ENCODE measurements at places on chromosomes 3 and 15.
A peak's percentile ranks its signal among the peaks of the same experiment; 100 is the strongest.

- DNase-seq, result no peak
These were observed 34.9 kb downstream of the ABHD2 start for GRCh38 chr15:89123181-89123525.

- peak; percentile 21 for DNase-seq
These were observed at the start of gene ARMC8 for GRCh38 chr3:138187296-138188012. ARMC8 (plus strand) TSS chr3:138187301; CDS start chr3:138187555, 254 bp downstream.

DNA sequence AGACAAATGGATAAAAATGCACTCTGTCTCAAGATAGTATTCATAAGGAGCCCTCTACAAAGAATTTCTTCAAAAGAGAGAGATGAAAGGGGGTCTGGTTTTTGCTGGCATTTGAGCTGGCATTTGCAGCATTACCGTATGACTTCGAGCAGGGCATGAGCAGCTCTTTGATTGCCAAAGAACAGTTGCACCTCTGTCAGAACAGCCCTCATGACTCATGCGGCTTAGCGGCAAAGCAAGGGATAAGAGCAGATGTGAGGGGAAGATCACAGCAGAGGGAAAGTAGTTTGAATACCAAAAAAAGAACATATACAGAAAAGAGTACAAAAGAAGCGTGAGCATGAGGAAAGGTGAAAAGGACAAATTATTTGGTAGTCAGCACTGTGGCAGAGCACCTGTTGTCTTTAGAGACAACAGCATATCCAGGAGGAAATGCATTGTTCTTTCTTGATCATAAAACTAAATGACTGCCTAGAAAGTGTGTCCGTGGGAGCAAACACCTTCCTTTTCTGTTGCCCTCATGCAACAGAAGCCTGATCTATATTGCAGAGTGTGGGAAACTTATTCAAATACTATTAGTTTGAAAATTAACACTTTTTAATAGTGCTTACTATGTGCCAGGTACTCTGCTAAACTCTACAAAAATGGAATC lies 80.5 kb upstream of the SLC24A5 start:
- DNase-seq, result no peak

- no peak for DNase-seq
These were observed 471.5 kb upstream of the CADM2 start for GRCh38 chr3:84487296-84487695.

GRCh38 chr3:197682713-197683112 lies 54.0 kb downstream of the RUBCN start:
- no peak for DNase-seq

DNA sequence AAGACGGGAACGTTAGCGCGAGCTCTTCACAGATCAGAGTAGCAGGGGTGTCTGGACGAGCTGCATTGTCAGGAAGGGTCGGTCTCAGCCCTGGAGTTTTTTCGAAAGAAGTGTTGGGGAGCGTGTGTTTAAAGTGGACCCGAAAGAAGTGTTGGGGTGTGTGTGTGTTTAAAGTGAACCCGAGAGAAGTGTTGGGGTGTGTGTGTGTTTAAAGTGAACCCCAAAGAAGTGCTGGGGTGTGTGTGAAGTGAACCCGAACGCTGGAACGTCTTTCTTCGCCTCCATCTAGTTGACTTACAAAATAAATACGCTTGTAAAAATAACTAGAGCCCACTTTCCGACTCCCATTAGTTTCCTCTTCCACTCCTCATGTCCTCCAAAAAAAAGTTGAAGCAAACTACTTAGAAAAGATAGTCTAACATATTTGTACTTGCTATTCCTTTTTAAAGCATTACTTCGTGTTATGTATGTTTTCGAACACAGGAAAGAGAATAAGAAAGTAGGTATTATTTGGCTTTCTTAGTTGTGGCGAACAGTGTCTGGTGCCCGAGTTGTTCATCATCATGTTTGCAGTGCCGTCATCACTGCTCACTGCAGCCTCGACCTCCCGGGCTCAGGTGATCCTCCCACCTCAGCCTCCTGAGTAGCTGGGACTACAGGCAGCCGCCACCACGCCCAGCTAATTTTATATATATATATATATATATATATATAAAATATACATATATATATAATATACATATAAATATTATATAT lies 1.0 kb downstream of the LRCH3 start:
- peak; percentile 37 for DNase-seq

DNA sequence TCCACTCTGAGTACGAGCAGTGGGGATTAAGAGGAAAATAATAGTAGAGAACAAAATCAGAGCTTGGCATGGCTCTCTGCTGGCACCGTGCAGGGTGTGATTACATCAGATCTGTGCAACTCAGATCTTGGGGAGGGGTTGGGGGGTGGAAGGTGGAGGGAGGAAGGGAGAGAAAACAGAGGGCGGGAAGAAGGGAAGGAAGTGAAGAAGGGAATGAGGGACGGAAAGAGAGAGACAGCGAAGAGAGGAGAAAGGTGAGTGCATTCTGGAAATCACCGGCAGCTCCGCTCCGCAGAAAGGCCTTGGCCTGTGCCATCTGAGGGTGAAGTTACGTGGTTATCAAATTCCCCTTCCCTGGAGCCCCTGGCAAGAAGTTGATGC lies 31.0 kb upstream of the ADAMTS17 start:
- DNase-seq, result no peak

DNA sequence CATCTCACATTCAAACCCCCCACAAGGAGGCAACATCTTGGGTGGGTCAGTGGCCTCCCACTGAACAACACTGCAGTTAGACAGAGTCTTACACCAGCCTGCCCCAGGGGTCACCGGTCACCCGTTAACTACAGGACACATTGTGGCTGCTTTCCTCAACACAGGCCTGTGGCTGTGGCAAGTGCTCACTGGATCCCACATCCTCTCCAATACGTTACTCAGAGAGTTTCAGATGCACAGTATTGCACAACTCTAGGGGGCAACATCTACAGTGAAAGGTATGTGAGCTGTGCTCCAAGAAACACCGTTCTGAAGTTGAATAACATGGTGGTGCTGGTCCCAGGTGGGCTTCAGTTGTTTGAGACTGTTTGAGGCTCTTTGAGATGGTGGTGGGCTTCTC lies 41.0 kb downstream of the CTDSPL start:
- DNase-seq, result peak; percentile 43

DNA sequence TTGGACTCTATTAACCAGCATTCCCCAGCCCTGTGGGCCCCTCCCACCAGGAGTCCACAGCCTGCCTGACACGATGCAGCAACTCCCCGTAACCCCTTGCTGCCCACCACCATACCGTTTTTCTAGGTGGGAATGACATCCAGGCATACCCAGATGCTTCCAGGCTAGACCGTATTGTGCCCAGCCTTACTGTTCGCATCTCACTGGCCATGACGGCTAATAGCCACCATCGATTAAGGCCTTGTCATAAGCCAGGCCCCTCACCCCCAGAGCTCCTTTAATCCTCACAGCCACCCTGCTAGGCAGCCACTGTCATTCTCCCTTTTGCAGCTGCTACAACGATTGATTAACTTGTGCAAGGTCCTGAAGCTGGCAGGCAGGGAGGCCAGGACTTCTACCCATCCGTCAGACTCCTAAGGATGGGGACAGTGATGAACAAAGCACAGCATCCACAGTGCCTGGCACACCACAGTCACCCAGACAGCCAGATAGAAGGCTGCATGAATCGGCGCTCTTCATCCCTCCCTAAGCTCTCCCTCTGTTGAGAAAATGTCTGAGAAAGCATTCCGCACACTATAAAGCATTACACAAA lies 60.0 kb upstream of the FLNB start:
- no peak for DNase-seq

Data from activated CD4-positive, alpha-beta T cell treated with anti-CD3 and anti-CD28 coated beads, Interleukin-2, Interleukin-4, amounts not matched to agents 100 ng/mL and 50 ng/mL, durations not matched to agents 16 hours and 8 hours (primary cell).